ENCODE measurements at places on chromosomes 6 and 20. TPM values are rescaled to one million over a fixed set of nuclear protein-coding genes. Genes with fewer than 3 reads are reported as not detected.

DNA sequence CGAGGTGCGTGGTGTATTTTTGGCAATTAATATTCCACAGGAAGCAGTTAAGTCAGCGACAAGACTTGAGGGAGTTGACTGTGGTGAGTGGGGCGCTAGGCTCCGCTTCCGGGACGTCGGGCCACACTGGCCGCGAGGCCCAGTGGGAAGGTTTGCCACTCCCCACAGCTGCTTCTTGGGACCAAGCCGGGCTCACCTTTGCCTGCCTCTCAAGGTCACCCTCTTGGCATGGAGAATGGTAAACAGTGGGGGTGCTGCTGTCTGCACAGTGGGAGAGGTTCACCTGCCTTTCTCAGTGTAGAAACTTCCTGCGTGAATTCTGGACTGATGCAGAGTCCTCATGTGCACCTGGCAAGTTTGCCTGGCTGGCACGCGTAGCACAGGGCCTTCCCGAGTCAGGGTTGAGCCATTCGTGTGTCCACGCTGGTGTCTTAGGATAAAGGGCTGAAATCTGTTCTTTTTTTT lies 6.4 kb downstream of the OSBPL2 start:
- DNase-seq: no peak

- DNase-seq: no peak
These were observed 19.4 kb downstream of the SERPINB9 start for GRCh38 chr6:2883673-2884072.

Gene MAP1LC3A
- 17.2 TPM for polyA plus RNA-seq

Gene WFDC5
- polyA plus RNA-seq: 0.11 TPM

GRCh38 chr6:127462376-127462775 lies 3.2 kb upstream of the KIAA0408 start:
- DNase-seq: no peak

- no peak for DNase-seq
These were observed 48.7 kb downstream of the DNAAF9 start for GRCh38 chr20:3358676-3359340.

- no peak for DNase-seq
These were observed 110.2 kb downstream of the DACT2 start for GRCh38 chr6:168209420-168209819.

- no peak for DNase-seq
These were observed 40.6 kb upstream of the JAG1 start for GRCh38 chr20:10714236-10714975.

GRCh38 chr6:168249746-168250145 lies 69.8 kb downstream of the DACT2 start:
- no peak for DNase-seq

DNA sequence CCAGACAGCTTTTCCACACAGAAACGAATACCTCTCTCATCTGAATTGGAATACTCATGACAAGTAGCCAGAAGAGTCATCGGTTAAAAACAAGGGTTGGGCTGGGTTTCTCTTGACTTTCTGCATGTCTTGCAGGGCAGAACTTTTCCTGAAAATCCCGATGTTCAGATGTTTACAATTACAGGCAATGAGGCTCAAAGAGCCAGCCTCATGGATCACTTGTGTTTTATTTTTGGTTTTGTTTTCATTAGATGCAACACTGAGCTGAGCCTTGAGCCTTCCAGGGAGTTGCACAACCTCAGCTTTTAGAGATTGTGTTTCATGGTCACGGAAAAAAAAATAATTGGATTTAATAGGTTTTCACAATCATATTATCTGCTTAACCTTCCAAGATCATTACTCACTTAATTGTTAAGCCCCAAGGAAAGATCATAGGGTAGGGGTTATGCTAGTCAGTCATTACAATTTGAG lies 288.1 kb upstream of the PRDM1 start:
- no peak for DNase-seq

Gene FOXA2
- polyA plus RNA-seq: not detected

Measured in SK-N-SH (cell line).